Lower leg skin (tissue), 4 donors: ENCODE measurements at places on chromosomes 3 and 15.
A peak's percentile ranks its signal among the peaks of the same experiment; 100 is the strongest.

- DNase-seq, result no peak
Observed at GRCh38 chr15:80934761-80935221, 54.8 kb downstream of the MESD start.

DNA sequence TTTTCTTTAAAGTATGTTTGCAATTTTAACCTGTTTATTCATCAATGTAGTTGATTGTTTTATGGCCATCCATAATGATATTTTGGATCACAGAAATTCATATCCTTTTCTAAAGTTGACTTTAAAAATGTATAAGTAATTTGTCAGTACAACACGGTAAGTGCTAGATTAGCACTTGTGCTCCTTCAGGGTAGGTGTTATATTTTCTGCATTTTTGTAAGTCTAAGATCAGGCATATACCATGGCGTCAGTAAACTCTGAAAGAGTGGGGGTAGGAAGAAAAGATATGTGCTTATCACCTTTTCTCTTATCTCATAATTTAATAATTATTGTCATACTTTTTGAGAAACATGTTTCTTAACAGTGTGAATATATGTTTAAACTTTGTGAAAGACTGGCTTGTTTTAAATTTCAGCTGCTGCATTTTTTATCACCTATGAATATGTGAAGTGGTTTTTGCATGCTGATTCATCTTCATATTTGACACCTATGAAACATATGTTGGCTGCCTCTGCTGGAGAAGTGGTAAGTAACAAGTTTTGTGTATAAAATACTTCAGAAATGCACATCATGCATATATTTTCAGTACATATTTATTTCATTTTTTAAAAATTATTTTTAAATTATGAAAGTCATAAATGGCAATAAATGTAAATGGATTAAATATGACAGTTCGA is 22.1 kb downstream of the SLC25A26 start:
- DNase-seq, result no peak

- no peak for DNase-seq
Observed at GRCh38 chr3:108552267-108553159, 36.7 kb downstream of the CIP2A start.

- DNase-seq, result no peak
Observed at GRCh38 chr15:39796601-39797000, 14.0 kb upstream of the FSIP1 start.

GRCh38 chr3:82130046-82130445 is 368.6 kb upstream of the GBE1 start:
- DNase-seq, result no peak

DNA sequence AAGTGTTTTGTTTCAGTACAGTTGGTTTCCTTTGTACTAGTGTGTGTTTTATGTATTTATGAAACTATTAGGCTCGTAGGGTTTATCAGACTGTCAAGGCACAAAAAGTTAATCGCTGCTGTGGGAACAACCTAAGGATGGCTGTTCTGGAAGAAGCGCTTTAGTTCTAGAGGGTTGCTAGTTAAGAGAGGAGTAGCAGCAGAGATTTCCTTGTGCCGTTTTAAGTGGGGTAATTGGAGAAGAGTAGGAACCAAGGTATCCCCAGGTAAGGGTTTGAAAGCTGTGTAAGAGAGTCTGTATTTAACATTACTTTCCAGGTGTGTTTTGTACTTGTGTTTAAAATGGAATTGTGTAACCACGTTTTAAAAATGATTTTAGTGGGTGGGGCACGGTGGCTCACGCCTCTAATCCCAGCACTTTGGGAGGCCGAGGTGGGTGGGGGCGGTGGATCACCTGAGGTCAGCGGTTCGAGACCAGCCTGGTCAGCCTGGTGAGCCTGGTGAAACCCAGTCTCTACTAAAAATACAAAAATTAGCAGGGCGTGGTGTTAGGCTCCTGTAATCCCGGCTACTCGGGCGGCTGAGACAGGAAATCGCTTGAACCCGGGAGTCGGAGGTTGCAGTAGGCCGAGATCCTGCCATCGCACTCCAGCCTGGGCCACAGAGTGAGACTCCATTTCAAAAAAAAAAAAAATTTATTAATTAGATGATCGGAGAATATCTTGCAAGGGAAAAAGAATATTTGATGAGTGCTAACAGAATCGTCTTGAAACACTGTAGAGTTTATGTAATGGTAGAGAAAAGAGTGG is 2.6 kb downstream of the MORF4L1 start:
- peak; percentile 83 for DNase-seq

DNA sequence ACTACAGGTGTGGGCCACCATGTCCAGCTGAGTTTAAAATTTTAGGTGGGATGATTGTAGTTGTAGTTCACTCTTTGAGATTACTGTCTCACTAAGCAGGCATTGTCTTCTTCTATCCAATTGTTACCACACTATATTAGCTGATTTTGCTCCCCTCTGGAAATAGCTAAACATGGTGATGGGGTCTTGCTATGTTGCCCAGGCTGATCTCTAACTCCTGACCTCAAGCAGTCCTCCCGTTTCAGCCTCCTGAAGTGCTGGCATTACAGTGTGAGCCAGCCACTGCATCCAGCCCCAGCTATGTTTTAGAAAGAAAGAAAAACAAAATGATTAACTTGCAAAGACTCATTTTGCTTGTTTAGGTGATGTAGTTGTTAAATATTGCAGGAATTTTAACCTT is 30.6 kb downstream of the YEATS2 start:
- no peak for DNase-seq

DNA sequence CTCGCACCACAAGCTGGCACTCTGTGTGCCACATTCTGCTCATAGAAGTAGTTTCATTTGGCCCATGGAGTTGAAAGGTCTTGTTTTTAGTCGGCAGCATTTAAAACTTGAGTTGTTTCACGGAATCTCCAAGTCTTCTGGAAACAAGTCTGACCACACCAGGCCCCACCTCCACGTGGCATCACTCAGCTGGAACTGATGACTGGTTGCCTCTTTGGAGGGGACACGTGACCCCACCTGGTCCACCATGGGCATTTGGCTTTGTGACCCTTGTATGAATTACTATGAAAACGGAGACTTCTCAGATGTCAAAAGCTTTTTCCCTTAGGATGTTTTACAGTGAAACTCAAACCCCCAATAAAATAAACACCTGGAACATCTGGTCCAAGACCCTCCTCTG is 74.9 kb downstream of the NTRK3 start:
- no peak for DNase-seq

DNA sequence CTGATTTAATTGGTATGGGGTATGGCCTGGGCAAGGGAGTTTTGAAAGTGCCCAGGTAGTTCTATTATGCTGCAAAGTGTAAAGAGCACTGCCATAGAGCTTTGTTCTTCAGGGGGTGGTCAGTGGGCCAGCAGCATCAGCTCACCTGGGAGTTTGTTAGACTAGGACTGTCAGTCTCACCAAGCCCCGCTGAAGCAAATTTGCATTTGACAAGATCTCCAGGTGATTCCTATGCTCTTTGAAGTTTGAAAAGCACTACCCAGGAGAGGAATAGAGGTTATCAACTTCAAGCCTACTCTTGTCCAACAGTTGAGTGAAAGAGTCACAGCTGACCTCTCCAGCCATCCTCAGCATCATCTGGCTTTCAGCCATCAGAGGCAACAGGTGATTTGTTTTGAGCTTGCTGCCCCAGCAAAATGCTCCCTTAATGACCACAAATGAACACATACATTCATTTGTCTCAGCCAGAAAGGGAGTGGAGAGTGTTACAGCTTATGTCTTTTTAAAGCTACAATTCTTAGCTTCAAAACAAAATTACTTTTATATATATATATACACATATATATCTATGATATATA is 8.0 kb downstream of the ZSCAN2 start:
- no peak for DNase-seq

- no peak for DNase-seq
Observed at GRCh38 chr3:513301-513700, 316.7 kb downstream of the CHL1 start.

DNA sequence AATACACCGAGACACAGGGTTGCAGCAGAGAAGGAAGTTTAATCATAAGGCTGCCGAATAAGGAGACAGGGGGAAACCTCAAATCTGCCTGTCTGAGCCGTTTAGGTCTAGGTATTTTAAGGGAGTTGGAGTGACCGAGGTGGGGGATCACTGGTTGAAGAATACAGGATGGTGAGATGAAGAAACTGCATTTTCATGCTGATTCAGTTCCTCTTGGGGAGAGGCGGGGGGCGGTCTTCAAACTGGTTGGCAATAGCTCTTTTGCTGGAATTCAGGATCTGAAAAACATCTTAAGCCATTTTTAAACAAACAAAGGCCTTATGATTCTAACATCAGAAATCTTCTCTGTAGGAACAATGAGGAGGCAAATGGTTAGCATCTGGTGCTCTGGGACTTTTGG is 699.5 kb upstream of the CFAP20DC start:
- no peak for DNase-seq

- peak; percentile 73 for DNase-seq
Observed at GRCh38 chr3:127483902-127484591, 106.5 kb downstream of the TPRA1 start.

GRCh38 chr3:194224471-194225417 is 88.8 kb downstream of the HES1 start:
- DNase-seq, result no peak
